ENCODE measurements at places on chromosomes 2 and 18.

DNA sequence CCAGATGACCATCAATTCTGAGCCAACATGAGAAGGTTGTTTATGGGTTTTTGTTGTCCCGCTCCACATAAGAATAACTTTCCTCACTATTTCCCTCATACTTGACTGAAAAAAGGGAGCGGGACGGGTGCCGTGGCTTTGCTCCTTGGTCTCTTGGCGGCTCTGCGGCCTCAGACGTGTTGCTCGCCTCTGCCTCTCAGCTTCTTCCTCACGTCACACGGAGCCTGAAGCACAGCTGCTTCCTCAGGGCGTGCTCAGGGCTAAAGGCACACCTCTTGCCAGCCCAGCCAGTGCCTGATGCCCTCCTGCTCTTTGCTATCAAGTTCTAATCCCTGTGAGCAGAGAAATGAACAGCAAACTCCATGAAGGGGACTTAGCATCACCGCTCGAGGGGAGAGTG lies 17.9 kb upstream of the ID2 start:
- no peak for DNase-seq

DNA sequence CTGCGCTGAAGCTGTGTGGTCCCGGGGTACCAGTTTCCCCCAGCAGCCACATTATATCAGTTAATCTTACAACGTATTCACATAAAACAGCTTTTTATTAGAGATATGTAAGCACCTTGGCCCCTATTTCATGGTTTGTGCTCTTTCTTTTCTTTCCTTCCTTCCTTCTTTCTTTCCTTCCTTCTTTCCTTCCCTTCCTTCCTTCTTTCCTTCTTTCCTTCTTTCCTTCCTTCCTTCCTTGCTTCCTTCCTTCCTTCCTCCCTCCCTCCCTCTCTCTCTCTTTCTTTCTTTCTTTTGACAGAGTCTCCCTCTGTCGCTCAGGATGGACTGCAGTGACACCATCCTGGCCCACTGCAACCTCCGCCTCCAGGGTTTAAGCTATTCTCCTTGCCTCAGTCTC lies 3.7 kb upstream of the METAP1D start:
- no peak for DNase-seq

GRCh38 chr2:70916291-70916690 lies 19.4 kb upstream of the ATP6V1B1 start:
- DNase-seq: no peak

GRCh38 chr2:233794128-233794658 lies 16.1 kb downstream of the MROH2A start:
- DNase-seq: peak; percentile 51

- DNase-seq: peak; percentile 85
These were observed 86.8 kb downstream of the SEMA4F start for GRCh38 chr2:74740741-74741431.

DNA sequence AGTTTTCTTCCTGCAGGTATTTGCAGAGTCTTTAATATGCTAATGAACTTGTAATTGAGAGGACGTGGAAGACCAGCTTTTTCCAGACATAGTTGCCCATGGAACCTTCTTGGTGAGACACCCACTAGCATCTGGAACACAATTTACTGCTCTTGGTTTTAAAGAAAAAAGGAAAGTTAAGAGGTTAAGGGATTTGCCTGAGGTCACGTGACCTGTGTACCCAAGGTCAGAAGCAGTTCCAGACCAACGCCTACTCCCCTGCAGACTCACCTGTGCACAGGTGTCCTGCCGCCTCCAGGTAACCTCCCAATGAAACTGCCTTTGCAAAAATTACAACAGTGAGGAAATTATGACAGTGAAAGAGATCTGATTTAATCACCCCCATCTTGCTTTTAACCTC lies 172.7 kb downstream of the ANAPC1 start:
- no peak for DNase-seq

DNA sequence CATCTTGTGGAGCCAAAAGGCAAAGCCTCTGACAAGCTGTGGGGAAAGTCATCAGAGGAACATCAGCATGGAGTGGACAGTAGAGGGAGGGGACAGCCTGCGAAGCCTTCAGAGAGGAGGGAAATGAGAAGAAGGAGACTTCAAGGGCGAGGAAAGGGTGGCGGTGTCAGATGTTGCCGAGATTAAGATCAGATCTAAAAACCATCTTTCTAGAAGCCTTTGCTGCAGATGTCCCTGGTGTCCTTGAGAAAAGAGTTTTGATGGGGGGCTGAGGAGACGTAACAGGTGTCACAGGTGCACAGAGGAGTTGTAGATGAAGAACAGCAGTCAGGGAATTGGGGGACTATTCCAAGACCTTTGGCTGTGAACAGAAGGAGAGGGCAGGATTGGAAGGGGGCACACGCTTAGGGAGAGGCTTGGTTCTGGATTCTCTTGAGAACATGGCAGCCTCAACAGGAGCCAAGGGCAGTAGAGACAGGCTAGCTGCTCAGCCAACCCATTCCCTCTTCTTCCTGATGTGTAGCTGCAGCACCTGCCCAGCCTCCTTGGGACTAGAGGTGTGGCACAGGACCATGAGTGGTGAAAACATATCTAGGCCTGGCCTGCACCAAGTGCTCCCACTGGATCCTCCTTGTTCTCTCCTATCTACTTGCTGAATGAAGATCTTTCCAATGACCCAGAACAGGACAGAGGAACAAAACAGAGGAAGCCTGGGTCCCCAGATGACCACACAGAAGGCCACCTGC lies 22.7 kb upstream of the NCL start:
- no peak for DNase-seq

DNA sequence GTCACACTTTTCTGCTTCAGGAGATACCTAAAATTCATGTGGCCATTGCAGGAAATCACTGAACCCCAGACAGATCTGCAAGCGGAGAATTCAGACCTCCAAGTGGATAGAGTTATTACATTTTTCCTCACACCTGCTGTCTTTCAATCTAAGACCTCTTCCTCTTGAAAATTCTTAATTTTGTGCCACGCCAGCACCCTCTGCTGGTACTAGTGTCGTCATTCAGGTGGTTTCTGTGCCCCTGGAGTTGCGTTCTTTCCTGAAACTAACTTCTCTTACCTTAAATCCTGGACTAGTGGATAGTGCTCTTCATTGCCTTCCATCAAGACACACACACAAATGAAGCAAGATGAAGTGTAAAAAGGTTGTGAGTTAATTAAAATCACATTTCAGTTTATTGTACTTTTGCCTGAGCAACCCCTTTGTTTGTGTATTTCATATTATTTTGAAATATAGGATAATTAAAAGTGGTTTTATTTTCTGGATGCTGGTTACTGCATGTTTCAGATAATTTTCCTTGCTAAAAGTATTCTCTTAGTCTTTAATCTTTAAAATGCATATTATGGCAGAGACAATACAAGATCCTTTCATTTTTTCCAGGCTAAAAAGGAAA lies 1.6 kb upstream of the DNER start:
- no peak for DNase-seq

GRCh38 chr2:128610496-128610895 lies 291.8 kb upstream of the HS6ST1 start:
- DNase-seq: peak; percentile 56

- DNase-seq: no peak
These were observed 170.0 kb upstream of the ARL4C start for GRCh38 chr2:234666911-234667310.

DNA sequence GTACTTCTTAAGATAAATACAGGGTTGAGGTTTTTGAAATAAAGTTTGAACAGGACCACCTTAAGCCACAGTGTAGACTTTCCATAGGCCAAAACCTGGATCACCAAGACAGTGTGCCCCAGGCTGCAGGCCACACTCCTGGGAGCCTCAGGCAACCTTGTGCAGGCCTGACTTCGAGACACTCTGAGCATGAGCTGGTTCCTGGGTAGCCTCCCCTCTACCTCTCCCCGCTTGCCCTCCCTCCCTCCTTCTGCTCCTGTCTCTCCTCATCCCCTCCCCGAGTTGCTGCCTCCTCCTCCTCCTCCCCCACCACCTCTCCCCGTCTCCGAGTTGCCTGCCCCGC lies 10.6 kb upstream of the PROC start:
- DNase-seq: no peak

- DNase-seq: no peak
These were observed 24.0 kb downstream of the PROKR1 start for GRCh38 chr2:68667371-68667770.

DNA sequence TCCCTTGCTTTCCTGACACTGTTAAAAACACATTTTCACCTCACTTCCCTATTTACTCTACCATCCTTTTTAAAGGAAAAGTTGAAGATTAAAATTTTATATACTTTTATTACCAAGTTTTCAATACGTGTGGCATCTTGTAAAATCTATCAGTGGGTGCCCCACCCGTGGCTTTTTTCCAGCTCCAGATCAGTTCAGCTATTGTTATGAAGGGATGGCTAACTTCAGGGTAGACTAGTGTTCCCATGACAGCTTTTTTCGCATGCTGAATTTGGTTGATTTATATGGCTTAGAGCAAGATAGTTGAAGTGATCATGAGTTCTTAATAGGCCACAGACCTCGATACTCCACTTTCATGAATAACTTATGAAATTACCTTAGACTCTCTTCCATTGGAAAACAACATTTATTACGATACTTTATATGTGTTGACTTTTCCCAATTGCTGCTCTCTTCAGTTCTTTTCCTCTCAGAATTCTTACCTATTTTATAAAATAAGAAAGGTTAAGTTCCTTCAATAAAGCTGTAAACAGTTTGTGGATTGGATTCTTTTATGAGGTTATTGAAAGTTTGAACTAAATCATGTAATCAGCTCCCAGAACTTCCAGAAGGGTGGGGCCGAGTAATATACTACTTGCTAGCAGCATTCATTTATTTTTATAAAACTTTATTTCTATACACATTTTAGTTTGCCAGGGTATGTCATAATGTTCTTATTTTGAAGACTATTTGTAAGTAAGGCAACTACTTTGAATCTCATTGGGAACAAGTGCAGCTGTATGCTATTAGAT lies 680.9 kb downstream of the SATB2 start:
- DNase-seq: no peak

DNA sequence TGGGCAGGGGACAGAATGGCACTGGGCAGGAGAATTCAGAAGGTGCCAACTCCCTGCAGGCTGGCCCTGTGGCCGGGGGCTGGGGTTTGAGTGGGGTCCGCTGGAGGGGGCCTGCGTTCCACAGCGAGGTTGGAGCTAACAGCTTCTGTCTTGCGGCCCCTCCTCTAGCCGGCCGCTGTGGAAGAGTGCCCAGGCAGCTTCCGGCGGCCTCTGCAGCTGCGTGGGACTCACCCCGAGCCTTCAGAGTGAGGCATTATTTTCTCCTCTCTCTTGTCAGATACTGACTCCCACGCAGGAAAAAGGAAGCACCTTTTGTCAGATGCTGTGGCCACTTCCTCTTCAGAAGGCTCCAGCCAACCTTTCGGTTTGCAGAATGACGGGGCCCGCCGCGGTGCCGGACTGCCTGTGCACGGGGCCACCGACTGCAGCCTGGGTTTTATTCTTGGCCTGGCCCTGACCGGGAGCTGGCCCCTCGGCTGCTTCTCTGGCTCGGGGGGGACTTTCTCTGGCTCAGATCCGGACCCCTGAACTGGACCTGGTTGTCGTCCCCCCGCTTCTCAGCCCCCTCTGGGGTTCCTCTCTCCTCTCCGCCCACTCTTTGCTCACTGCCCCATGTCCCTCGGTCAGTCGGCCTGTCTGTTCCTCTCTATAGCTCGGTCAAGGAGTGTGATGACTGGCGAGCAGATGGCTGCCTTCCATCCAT lies 40.1 kb downstream of the ARHGAP25 start:
- DNase-seq: no peak

DNA sequence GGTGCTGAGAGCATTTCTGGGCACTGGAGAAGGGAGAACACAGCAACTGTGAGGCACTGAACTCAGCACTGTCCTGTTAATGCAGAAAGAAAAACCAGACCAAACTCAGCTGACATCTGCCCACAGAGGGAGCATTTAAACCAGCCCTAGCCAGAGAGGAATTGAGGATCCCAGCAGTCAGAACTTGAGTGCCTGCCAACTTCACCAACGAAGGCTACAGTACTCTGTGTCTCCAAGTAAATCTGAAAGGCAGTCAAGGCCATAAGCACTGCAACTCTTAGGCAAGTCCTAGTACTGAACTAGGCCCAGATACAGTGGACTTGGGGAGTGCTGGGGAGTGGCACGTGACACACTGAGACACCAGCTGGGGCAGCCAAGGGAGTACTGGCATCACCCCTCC lies 176.2 kb upstream of the ZC3H15 start:
- DNase-seq: no peak

DNA sequence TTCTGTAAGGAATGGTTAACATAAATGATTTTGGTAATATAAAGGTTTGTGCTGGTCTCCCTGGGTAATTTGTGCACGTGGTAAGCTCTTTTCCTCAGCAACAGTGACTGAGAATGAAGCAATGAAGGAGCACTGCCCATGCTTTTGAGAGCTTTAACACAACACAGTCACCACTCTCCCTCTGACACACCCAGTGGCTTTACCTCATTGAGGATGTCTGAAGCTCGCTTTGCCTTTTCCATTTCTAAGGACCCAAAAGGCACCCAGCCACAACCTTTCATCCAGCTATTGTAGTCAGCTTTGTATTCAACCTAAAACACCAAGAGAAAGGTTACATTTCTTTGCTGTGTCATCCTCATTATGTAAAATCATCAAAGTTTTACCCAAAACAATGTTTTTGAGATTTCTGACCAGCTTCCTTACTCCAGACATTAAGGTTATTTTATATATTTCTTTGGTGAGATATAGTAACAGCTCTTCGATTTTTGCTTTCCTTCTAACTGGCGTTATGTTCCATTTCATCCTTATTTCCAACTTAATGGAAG lies 51.7 kb downstream of the NEB start:
- peak; percentile 56 for DNase-seq

DNA sequence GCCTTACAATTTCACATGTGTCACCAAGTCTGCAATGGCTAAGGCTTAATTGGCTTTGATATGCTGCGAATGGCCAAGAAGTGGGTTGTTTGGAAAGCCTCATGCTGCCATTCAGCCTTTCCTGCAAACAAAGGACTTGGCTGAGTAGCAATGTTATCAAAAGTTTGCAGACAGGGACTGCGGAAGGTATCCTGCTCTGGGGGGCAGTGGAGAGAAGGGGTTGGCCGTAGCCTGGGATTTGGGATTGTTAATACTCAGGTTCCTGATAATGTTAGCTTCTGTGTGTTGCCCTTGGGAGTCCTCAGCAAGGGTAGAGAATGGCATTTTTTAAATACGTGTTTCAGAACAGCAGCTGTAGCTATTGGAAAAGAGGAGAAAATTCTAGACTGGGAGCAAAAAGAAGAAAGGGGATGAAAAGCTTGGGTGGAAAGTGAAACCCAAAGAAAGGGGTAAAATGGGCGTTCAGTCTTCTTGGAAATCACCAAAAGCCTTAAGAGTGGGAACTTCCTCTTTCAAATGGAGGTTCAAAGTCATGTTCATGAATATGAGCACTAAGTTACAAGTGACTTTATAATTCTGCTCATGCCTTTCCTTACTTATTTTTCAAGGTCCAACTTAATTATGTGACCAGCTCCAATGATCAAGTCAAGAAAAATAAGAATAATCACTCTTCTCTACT lies 325.1 kb downstream of the RNF144A start:
- DNase-seq: no peak
